Glutamatergic neuron (in vitro differentiated cells): ENCODE measurements at places on chromosomes 3 and 15. TPM values are rescaled to one million over a fixed set of nuclear protein-coding genes. Genes with fewer than 3 reads are reported as not detected.

The CACNA2D3 gene
- total RNA-seq: 10.0 TPM

The SAXO2 gene
- 0.20 TPM for total RNA-seq

The C3orf49 gene
- total RNA-seq: not detected

The EBLN2 gene
- 5.7 TPM for total RNA-seq

The NR1I2 gene
- not detected for total RNA-seq

The SLC51A gene
- not detected for total RNA-seq

The TGM5 gene
- total RNA-seq: not detected
